ENCODE measurements at places on chromosomes 12 and 14. TPM values are rescaled to one million over a fixed set of nuclear protein-coding genes. Genes with fewer than 3 reads are reported as not detected.

Gene EIF2S3B
- total RNA-seq, result 2.5 TPM

Gene STON2
- total RNA-seq, result 94.1 TPM

Gene C3AR1
- 0.42 TPM for total RNA-seq

Gene MAP1LC3B2
- total RNA-seq, result 1.5 TPM

Gene PARPBP
- total RNA-seq, result 10.2 TPM

Gene KCTD10
- total RNA-seq, result 49.3 TPM

Gene MANSC1
- 13.4 TPM for total RNA-seq

Gene CLEC9A
- total RNA-seq, result not detected

Gene RPS26
- total RNA-seq, result 46.4 TPM

Gene KRT74
- not detected for total RNA-seq

GRCh38 chr12:232731-233614 lies 19.0 kb upstream of the SLC6A12 start:
- no peak for DNase-seq

GRCh38 chr14:90814806-90815571 lies 1.2 kb downstream of the TTC7B start:
- no peak for DNase-seq

DNA sequence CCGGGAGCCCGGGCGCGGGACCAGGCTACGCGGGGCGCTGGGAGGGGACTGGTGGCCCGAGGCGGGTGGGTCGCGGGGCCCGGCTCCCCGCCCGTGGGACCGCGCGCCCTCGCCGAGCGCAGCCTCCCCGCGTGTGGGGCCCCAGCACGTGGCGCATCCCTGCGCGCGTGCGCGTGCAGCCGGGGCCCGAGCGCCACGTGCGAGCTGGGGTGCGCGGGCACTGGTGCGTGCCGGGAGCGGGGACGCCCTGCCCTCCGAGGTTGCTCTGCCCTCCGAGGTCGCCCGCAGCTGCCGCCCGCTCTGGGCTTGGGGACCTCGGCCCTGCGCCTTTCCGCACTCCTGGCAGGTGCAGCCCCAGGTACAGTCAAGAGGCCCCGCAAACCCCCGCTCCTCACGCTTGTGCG lies 365 bp upstream of the CCDC88C start:
- DNase-seq, result no peak

- DNase-seq, result no peak
These were observed 260.4 kb downstream of the ZFP36L1 start for GRCh38 chr14:68532496-68532895.

DNA sequence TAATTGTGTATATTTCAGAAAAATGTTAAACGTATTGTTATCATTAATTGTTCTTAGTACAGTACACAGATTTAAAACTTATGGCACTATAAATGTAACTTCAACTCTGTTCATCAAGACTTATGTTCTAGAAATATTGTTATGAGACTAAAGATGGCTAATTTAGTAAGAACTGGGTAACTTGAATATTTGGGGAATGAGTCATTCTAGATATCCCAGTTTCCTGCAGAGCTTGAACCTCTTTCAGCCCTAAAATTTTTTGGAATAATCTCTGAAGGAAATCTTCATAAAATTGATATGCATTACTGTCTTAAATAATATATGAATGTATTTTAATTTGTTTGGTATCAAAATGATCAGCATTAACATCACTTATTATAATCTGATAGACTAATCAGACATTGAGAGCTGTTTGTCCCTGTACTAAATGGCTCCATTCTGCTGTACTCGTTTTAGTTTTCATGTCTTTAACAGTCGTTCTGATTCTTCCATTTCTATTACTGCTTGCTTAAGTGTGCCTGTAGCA lies 87.1 kb downstream of the VEZT start:
- no peak for DNase-seq

DNA sequence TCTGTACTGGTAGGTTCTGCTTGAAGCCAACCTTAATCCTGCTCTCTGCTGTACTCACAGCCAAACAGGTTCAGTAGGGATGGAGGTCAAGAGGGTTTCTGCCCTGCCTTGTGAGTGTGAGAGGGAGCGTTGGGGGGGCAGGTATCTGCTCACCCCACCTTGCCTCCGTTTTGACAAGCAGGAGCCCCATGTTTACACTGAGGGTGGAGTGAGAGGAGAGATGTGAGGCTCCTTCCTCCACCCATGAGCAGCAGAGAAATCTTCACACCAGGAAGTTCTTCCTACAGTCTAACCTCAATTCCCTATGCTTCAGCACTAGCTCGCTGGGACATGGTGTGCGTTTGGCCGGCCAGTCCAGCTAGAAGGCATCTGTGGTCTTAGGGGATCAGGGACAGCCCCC lies 4.2 kb downstream of the KRT80 start:
- DNase-seq, result no peak

- DNase-seq, result no peak
These were observed 21.0 kb downstream of the EEA1 start for GRCh38 chr12:92908108-92908507.

GRCh38 chr14:53954551-53955228 lies 1.9 kb downstream of the BMP4 start:
- DNase-seq, result peak; percentile 19

- DNase-seq, result no peak
These were observed 113.7 kb downstream of the SAMD4A start for GRCh38 chr14:54680651-54681050.

DNA sequence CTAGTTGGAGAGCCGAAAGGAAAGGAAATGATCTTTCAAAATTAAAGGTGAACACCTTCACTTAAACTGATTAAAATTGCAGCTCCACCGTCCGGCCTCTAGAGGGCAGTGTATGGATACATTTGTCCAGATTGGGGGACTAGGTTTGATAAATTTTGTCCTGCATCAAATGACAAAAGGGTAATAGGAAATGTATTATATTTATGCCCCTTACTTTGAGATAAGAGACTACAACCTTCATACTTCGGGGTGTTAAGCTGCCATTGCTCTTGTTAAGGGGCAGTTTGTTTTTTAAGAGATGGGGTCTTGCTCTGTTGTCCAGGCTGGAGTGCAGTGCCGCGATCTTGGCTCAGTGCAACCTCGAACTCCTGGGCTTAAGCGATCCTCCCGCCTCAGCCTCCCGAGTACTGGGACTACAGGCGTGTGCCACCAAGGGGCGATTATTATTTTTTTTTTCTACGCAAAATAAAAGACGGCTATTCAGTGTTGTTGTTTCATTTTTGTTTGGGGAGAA lies 818 bp upstream of the SUOX start:
- DNase-seq, result peak; percentile 39

- no peak for DNase-seq
These were observed 7.3 kb downstream of the P2RX2 start for GRCh38 chr12:132625731-132626430.

DNA sequence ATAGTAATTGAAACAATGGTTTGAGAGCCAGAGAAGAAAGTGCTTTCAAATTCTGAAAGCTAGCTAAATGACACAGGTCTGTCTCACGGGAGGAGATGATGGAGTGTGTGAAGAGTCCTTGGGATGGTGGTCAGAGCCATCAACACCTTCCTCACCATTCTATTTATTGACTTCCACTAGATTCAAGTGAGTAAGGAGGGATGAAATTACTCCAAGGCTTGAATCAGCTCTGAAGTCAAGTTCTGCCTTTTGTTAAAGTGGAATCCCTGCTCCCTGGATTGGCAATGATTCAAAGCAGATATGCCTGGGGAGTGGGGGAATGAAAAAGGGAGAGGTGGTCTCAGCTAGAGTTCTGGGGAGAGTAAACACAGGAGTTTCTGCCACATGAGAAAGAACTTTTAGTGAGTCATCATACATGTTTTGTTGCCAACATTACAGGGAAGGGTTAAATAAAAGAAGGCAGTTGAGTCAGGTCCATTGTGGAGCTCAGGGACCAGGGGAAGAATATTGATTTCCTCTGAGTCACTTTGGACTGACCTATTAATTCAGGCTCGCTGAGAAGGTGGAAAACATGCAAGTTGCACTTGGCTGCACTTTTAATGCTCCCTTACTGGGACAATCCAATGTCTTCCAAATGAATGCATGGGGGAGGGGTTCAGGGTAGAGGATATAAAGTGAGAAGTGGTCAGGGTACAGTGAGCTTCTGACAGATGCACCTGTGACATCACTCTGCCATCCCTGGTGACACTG lies 142.7 kb downstream of the TBX5 start:
- no peak for DNase-seq

DNA sequence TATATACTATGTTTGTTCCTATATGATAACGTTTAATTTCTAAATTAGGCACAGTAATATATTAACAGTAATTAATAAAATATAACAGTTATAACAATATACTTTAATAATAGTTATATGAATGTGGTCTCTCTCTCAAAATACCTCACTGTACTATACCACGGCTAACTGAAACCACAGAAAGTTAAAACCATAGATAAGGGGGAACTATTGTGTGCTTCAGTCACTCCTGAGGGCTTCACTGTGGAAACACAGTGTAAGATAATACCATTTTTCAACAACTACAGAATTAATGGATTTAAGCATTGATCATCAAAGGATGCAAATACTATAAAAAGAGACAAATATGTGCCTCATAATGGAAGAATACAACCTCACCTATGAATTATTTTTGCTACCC lies 266.4 kb upstream of the RGS6 start:
- no peak for DNase-seq

DNA sequence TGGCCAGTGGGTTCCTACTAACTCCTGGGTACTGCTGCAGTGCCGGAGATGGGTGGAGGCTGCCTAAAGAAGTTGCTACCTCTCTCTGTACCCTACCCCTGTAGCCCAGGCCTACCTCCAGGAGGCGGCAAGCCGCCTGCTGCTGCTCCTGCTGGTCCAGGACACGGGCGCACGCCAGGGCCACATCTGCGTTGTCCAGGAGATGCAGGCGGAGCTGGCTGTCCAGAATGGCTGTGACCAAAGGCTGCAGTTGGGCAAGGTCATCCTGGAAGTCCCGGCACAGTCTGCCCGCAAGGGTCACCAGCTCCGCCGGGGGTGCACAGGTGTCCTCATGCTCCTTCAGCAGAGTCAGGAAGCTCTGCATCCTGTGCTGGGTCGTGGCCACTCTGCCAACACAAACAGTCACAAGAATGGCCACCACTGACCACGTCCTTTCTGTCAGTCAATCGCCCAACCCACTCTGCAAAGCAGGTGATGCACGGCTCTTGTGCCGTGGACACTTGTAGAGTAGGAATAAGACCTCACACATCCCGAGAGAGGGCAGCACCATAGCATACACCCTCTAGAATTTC lies 1.6 kb downstream of the ANHX start:
- no peak for DNase-seq

DNA sequence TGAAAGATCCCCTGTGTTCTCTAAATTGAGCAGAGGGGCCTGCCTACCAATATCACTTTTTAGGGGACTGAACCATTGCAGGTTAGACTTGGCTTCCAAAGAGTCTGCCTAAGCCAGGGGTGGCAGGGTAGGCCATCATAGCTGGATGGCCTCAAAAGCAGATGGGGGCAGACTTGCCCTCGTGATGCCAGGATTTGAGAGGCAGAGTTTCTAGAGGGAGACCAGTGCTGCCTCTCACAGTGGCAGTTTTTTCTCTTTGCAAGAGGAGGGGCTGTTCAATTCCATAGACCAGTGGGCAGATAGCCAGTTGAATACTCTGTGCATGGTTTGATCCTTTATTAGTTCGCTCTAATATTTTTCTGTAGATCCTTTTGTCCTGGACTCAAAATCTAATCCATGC lies 23.8 kb upstream of the SMCO2 start:
- no peak for DNase-seq

GRCh38 chr12:69000074-69000473 lies 67.1 kb upstream of the CPM start:
- DNase-seq, result no peak

DNA sequence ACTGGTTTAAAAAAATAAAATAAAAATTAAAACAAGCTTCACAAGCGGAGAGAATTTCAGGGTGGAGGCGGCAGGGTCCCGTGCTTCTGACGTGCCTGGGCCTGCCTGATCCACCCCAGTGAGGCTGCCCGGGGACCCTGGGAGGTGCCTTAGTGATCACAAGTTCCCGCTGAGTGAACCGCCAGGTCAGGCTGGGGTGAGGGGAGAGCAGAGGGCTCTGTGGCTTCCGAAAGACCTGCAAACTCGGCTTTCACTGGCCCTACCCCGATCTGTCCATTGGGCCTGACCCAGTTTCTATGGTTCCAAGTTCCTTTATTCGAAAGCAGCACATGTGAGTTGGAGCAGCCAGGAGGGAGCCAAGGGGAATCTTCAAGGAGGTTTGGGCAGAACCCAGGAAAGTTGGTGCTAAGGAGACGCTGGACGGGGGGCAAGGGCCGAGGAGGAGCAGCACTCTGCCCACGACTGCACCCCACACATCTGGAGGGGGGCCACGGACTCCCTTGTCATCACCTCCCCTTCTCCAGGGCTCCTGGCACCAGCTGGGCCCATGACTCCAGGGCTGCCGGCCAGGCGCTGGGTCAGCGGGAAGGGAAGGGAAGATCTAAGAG lies 12.9 kb downstream of the MMP14 start:
- DNase-seq, result peak; percentile 71

DNA sequence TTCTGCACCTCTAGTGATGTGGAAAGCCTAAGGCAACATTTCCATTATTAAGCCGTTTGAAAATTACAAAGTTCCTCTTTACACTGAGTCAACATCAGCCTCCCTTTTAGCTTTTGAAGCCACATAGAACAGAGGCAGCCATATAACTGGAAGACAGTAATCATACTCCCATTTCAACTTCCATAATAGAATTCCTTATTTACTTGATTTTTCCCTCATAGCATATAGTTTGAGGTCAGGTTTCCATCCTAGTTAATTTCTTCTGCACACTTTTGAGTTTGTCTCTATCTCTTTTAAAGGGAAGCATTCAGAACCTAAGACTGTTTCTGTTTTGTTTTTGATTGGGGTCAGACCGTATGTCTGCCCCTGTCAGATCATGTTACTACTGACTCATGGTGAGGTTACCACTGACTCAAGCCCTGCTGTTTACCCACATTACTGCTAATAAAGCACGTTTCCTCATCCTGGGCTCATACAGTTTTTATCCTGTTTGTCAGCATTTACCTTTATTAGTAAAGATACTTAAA lies 161.0 kb downstream of the SLC38A4 start:
- DNase-seq, result peak; percentile 92

DNA sequence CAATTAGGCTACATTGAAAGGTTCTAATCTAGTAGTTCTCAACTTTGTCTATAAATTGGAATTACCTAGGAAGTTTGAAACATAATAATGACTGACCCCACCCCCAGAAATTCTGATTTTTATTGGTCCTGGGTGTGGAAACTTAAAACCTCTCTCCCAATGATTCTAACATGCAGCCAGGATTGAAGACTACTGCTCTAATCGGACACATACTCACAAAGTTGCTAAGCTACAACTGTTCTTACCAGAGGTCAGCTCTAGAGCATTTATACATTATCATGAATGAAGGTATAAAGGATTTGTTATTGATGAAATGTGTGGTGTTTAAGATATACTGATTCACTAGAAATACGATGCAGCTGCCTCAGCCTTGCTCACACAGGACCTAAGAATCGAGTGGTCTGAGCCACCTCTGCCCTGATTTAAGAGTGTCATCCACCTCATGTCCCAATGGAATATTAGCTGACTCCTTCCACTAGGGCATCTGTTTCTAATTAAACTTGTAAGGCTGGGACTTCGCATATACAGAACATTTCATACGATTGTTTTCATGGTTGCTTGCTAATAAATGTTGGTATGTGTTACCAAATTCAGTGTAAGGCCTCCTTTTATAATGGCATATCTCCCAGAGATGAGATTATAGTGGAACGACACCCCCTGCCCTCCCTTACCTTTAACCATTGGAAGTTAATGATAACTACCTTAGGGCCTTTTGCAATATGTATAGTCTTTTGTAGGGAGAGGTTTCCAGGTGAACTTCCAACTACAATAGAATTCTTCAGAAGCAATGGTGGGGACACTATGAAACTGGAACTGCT lies 410.8 kb upstream of the PDE3A start:
- no peak for DNase-seq

GRCh38 chr12:51921017-51921725 lies 13.9 kb downstream of the ACVRL1 start:
- DNase-seq, result no peak

GRCh38 chr12:30108666-30109065 lies 324.9 kb upstream of the TMTC1 start:
- DNase-seq, result no peak
